ENCODE measurements at places on chromosomes 2 and 18. TPM values are rescaled to one million over a fixed set of nuclear protein-coding genes. Genes with fewer than 3 reads are reported as not detected.

Gene CRYGC
- polyA plus RNA-seq, result not detected

GRCh38 chr2:181177376-181177775, 197.0 kb downstream of the UBE2E3 start:
- no peak for DNase-seq

DNA sequence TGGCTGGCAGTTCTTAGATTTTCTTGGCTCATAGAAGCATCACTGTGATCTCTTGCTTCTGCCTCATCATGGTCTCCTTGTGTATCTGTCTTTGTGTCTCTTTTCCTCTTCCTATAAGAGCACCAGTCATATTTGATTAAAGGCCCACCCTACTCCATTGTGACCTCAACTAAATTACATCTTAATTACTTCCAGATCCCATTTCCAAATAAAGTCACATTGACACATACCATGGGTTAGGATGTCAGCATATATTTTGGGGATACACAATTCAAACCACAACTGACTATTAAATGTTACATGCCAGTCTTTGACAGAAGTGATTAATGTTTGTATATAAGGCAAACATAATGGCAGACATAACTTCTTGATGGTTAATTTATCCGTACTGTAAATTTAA, 27.3 kb upstream of the TMX3 start:
- no peak for DNase-seq

Gene NEU4
- 0.29 TPM for polyA plus RNA-seq
